ENCODE measurements at places on chromosomes 2 and 18. TPM values are rescaled to one million over a fixed set of nuclear protein-coding genes. Genes with fewer than 3 reads are reported as not detected.

Gene PRSS56
- total RNA-seq, result not detected

Gene MALL
- total RNA-seq, result 30.8 TPM

- H3K27me3 ChIP-seq, result peaks cover 71% of the 10 kb centered on the region
- no peak overlapping the region for H3K27ac ChIP-seq
- H3K4me1 ChIP-seq, result no peaks in the 10 kb centered on the region
- H3K4me3 ChIP-seq, result no peak overlapping the region
Observed at GRCh38 chr18:5196253-5197031, 615 bp downstream of the AKAIN1 start.

- H3K27ac ChIP-seq, result peak overlapping the region; percentile 98
- no peak for DNase-seq
- H3K4me1 ChIP-seq, result peaks cover 20% of the 10 kb centered on the region
- no peaks in the 10 kb centered on the region for H3K36me3 ChIP-seq
- peak overlapping the region; percentile 69 for H3K4me3 ChIP-seq
Observed at GRCh38 chr2:219207134-219207883, 727 bp downstream of the ZFAND2B start.

GRCh38 chr2:129777762-129778583 lies 201.5 kb upstream of the RAB6C start:
- no peak overlapping the region for H3K27ac ChIP-seq
- no peaks in the 10 kb centered on the region for H3K27me3 ChIP-seq
- no peak for DNase-seq
- H3K4me1 ChIP-seq, result peaks cover 10% of the 10 kb centered on the region
